CMK (cell line): ENCODE measurements at places on chromosomes 1 and 21.

- DNase-seq: no peak
Measured at GRCh38 chr1:234731569-234732085, 121.6 kb upstream of the IRF2BP2 start.

DNA sequence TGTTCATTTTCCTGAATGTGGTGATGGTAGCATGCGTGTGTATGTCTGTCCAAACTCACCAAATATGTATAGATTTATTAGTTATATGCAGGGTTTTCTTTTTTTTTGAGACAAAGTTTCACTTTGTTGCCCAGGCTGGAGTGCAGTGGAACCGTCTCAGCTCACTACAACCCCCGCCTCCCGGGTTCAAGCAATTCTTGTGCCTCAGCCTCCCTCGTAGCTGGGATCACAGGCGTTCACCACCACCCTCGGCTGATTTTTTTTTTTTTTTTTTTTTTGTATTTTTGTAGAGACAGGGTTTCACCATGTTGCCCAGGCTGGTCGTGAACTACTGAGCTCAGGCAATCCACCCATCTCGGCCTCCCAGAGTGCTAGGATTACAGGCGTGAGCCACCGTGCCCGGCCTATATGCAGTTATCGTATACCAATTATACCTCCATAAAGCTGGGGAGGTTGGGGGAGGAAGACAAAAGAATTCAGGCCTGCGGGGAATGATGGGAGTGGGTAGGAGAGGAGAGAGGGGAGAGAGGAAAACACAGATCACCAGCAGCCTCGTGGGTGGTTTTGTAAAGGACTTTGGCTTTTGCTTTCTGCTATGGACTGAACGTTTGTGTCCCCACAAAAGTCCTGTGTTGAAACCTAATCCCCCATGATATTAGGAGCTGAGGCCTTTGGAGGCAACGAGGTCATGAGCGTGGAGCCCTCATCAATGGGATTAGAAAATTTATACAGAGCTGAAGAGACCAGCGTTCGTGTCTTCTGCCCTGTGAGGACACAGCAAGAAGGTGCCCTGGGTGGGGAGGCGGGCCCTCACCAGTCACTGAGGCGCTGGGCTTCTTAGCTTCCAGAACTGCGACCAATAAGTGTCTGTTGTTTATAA lies 4.4 kb upstream of the HNRNPU start:
- no peak for DNase-seq

DNA sequence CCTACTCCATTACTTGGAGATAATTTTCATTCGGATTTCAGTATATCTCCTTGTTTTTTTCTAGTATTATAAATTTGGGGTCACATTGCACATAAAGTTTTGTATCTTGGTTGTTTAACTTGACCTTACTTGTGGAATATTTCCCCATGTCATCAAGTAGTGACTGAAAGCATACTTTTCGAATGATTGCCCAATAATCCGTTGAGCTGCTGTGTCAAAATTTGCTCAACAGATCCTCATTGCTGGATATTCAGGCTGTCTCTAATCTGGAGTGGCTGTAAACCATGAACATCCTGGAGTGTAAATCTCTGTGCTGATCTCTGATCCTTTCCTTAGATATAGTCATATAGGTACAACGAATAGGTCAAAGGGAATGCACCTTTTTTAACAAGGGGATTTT lies 4.9 kb downstream of the NIPAL3 start:
- DNase-seq: no peak

- no peak for DNase-seq
Measured at GRCh38 chr1:107544285-107544684, 403.4 kb downstream of the NTNG1 start.

DNA sequence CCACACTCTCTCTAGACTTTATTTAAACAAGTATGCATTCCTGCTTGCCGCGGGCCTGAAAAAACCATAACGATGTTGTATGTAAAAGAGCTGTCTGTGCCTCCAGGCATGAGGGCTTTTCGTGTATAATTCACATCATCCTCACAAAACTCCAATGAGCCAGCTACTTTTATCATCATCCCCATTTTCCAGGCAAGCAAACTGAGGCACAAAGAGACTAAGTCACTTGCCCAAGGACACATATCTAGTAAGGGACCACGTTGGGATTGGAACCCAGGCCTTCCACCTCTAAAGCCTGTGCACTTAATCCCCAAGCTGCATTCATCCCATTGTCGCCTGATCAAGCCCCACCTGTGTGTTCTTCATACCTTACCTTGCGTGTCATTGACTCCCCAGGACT lies 226.9 kb downstream of the KAZN start:
- DNase-seq: no peak

DNA sequence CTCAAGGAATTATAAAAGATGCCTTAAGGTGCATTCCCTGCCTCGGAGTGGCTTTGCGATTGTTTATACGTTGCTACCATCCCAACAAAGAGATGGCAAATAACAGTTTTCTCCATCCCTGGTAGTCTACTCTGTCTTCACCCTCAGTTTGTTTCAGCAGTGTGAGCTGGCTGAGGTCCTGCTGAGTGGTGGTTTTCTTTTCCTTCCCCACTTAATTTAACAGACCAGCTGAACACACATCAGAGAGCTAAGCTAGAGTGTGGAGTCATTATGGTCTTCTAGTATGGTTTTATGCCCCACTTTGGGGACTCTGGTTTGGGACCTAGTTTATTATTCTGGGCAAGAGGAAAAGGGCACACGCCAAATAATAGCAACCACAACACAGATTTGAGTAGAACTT lies 2.2 kb downstream of the PIGV start:
- no peak for DNase-seq

- DNase-seq: no peak
Measured at GRCh38 chr21:23542097-23542496, 2065.2 kb downstream of the MRPL39 start.

DNA sequence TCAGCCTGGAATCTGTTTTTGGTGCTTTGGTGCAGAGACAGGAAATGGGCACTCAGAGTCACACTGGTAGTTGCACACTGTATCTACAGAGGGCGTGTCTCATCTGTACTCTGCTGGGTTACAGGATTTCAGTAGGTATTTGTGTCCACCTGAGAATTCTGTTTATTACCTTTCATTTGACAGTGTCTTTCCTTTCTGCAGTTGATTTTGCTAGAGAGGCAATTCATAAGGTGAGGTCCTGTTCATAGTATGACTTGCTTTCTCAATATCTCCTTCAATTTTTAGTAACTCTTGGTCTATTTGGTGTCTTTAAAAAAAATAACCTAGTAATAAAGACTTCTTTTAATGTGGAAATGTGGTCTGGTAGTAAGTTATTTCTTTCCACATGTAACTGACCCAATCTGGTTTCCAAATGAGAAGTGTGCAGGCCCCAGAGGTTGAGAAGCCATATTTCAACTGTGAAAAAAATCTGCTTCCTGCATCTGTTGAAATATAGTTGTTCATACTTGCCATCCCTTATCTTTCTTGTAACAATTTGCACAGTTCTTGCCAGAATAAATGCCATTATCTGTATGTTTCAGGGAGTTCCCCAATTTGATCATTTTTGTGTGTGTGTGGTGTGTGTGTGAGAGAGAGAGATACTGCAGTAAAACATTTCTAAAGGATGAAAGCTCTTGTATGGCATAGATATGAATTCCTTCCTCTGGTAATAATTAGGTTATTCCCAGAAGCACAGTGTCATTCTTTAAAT lies 78.4 kb upstream of the DNAJC6 start:
- peak; percentile 89 for DNase-seq

GRCh38 chr1:232183802-232184201 lies 446.1 kb downstream of the SIPA1L2 start:
- DNase-seq: no peak

DNA sequence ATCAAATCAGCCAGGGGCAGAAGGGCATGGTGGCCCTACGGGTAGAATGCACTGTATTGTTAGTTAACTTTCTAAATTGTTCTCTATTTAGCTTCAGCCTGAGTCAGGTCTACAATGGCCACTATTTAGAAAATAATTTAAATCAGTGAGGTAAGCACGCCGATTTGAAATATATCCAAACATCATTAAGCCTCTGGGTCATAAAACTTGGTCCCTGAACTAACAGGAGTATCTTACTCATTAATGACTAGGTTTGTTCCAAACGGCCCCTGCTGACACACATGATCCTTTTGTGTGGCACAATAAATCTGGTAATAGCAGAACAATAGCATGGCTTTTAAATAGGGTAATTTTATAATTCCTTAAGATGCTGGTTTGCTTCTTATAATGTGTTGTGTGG lies 48.4 kb downstream of the STX6 start:
- DNase-seq: no peak

GRCh38 chr21:15437883-15438282 lies 291.9 kb upstream of the USP25 start:
- DNase-seq: no peak

DNA sequence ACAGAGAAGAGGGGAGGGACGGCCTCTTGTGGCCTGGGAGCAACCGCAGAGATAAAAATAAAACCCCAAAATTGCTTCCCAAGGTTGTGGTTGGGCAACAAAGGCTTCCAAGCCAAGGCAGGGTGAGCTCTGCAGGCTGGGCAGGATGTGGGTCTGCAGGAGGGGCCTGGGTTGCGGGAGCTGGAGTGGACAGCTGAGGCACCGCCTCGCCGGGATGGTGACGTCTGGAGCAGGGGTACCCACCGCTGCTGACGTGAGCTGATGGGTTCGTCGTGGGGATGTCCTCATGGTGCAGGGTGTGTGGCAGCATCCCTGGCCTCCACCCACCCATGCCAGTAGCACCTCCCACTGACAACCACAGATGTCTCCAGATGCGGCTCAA lies 3.7 kb downstream of the AURKAIP1 start:
- DNase-seq: peak; percentile 89

DNA sequence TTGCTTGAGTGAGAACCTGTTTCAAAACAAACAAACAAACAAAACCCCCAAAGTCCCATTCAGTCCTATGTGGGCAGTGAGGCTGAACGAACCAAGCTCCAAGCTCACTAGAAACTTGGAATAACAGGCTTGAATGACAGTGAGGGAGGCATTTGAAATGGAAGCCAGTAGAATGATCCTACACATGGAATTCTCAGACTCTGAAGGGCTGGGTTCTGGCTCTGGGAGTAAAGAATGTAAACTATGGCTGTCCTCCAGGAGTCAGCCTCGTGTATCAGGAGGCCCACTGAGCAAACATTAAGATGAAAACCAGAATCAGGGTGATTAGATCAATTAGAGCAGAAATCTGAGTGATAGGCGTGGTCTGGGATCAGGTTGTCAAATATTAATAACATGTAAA lies 14.9 kb downstream of the PCP4L1 start:
- no peak for DNase-seq

GRCh38 chr1:121558514-121558913 lies 373.7 kb downstream of the SRGAP2C start:
- no peak for DNase-seq

GRCh38 chr1:37429029-37429428 lies 45.4 kb upstream of the ZC3H12A start:
- no peak for DNase-seq

DNA sequence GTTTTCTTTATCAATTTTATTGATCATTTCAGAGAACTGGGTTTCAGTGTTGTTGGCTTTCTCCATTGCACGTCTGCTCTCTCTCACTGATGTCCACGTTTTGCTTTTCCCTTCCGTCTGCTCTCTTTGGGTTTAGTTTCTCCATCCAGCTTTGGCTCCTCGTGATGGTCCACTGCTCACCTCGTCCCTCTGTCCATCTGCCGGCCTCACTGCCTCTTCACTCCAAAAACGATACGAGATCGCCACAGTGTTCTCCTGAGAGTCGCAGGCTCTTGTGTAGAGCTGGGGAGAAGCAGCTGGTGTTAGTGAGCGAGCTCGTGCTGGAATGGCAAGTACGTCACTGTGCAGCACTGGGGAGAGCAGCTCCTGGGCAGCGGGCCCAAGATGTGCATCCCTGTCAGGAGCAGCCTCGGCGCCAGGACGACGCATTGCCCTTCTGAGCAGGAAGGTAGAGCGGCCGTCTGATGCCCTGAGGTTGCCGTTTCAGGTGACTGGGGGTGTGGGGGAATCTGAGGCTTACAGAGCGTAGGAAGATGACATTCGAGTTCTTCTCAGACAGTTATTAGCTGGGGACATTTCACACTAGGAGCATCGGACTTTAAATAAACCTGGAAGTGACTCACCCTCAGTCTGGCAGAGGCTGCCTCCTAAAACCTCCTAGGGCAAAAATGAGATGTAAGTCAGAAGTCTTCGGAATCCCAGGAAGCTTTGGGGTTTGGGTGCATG lies 31.4 kb upstream of the PCBP3 start:
- no peak for DNase-seq

DNA sequence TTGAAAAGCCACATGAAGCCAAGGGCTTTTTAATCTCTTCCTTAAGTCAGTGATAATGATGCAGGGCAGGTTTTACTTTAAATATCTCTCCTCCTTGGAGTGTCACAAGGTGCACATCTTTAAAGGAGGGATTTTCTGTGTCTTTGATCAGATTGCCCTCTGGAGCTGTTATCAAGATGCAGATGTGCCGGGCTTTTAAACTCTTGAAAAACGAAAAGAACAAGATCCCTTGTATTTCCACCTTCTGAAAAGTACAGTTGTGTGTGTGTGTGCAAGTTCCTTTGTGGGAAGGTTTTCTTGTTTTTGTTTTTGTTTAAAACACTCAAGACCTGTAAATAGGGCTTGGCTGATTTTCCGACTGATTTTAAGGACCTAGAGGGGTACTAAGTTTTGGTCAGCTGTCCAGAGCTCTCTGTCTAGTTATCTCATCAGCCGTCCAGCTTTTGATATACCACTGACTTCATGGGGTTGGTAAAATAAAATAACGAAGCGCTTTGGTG lies 1.6 kb downstream of the MARK1 start:
- DNase-seq: no peak

GRCh38 chr21:43603641-43604504 lies 55.4 kb downstream of the HSF2BP start:
- DNase-seq: no peak

DNA sequence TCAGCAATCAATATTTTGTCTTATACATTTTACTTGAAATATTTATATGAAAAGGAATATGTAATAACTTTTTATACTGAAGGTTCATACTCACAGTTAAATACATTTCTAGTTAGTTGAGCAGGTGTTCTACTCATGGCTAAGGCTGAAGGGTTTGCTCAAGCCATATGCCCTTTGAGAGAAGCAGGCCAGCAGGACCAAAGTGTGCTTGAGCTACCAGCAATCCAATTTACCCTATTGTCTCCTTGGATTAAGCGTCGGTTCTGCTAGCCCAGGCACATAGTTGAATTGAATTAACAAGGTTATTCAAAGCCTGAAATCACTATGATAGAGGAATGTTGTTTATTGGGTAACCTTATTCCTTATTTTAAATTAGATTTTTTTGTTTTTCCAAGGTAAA lies 151.5 kb upstream of the BACE2 start:
- no peak for DNase-seq

GRCh38 chr21:25515484-25516405 lies 91.5 kb downstream of the MRPL39 start:
- DNase-seq: no peak

GRCh38 chr1:1397839-1398523 lies 1.2 kb downstream of the CCNL2 start:
- DNase-seq: no peak

DNA sequence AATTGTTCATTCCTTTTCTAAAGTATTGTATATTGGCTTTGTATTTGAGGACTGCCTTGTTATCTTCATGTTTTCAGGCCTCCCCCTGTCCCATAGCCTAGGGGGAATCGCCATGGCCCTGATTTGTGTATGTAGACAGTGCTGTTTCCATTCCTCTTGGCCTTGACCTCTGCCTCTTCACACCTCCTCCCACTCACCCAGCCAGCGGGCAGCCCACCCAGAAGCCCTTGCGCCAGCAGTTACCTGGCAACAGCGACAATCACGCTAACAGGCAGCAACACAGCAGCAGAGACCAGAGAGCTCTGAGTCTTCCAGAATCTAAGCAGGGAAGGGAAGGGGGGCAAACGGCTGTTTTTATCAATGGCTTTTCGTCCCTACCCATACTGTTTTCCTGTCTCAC lies 50.0 kb upstream of the NPL start:
- no peak for DNase-seq
